Bronchial epithelial cell (primary cell): ENCODE measurements at places on chromosomes 5 and 9.

GRCh38 chr9:84756731-84757130 lies 87.2 kb downstream of the NTRK2 start:
- no peak for DNase-seq

GRCh38 chr5:98524773-98525172 lies 248.7 kb upstream of the RGMB start:
- no peak for DNase-seq

DNA sequence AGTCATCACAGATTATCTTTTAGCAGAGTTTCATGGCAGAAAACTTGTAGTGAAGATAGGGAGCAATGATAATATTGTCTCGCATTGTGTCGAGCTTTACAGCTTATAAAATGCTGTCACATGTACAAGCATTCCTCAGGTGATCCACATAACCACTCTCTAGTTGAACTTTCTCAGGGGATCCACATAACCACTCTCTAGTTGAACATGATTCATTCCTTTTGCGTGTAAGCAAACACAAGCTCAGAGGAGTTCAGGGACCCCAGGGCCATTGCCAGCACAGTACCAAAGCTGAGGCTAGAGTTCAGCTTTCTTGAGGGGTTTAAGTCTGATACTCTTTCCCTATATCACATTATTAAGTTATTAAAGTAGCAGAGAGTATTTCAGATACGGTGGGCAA lies 86.7 kb downstream of the CDH6 start:
- DNase-seq = no peak

DNA sequence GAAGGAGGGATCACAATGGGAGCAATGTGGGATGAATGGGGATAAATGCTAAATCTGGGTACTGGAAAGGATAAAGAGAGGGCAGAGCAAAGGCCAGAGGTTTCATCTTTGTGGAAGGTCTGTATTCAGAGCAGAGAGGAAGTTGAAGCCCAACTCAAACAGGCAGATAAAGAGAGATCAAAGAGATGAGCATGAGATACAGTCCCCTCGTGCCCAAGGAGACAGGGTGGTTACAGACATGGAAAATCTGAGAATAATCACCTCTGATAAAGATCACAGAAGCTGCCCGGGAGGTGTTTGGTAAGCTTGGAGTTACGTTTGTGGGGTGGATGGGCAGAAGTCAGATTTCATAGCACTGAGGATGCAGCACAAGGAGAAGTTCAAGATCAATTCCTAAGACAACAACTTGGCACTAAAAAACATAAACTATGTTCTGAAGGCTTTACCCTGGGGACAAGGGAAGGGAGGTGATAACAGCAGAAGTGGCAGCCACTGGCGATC lies 459 bp upstream of the ERAP2 start:
- DNase-seq = no peak

DNA sequence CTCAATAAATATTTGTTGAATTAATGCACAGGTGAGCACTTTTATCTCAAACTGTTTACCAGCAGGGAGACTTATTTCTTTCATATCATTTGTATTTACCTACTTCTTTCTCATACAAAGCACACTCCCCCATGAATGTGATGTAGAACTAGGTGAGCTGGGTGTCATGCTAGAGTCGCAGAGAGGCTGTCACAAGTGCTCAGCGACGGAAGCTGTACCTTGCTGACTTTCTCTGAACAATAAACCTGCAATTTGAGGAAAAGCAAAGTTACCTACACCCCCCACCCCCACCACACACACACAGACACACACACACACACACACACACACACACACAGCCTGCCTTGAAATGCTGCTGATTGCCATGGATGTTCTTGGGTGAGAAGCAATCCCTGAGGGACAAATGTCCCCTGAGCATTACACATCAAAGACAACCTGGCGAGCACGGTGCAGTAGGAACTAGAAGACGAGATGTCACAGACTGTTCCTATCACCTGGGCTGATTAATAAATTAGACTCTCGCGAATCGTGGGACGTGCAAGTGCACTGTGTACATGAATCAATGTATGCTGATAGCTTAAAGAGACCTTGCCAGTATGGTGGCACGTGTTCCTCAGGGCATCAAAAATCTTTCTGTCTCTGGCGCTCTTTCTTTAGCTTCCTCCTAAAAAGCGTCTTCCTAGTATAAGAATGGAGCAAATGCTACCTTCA lies 66.1 kb downstream of the BRINP1 start:
- no peak for DNase-seq

GRCh38 chr5:33223563-33224284 lies 217.0 kb upstream of the TARS1 start:
- DNase-seq = no peak

GRCh38 chr9:22913026-22913425 lies 466.4 kb downstream of the DMRTA1 start:
- DNase-seq = no peak

GRCh38 chr9:105694190-105694847 lies at the start of gene TMEM38B:
TSS of gene TMEM38B (plus strand) at chr9:105694541. CDS start at chr9:105694661, 120 bp downstream.
- DNase-seq = peak; percentile 54

GRCh38 chr9:95185956-95186355 lies 131.6 kb downstream of the FANCC start:
- DNase-seq = no peak
